ENCODE measurements at places on chromosomes 1 and 21.

- DNase-seq = no peak
These were observed 21.5 kb upstream of the COL11A1 start for GRCh38 chr1:103129796-103130195.

DNA sequence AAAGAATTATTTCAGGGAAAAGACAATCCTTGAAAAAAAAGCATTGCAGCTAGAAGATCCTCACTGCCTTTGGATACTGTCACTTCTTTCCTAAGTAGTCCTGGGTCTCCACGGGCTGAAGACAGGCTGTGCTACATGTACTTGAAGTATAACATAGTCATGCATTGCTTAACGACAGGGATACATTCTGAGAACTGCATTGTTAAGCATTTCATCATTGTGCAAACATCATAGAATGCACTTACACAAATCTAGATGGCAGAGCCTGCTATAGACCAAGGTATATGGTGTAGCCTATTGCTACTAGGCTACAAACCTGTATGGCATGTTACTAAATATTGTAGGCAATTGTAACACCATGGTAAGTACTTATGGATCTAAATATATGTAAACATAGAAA, 54.0 kb downstream of the KIAA0040 start:
- no peak for DNase-seq

DNA sequence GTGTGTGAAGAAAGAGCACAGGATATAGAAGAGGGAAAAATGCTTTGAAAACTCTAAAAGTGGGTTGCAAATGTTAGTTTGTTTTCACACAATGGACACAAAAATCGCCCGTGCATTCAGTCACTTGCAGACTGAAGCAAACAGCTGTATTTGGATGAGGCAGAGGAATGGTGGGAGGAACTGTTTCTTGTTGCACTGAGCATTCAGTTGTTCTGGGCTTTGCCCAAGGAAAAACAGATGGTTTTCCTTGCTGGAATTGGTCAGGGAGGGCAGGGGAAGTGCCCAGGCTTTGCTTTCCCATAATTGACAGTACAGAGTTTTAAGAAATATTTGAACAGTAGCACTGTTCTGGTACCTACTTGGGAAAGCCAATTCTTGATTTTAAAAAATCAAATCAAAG, 19.5 kb upstream of the WARS2 start:
- no peak for DNase-seq

GRCh38 chr1:160488347-160489058, 34.6 kb downstream of the SLAMF6 start:
- no peak for DNase-seq

DNA sequence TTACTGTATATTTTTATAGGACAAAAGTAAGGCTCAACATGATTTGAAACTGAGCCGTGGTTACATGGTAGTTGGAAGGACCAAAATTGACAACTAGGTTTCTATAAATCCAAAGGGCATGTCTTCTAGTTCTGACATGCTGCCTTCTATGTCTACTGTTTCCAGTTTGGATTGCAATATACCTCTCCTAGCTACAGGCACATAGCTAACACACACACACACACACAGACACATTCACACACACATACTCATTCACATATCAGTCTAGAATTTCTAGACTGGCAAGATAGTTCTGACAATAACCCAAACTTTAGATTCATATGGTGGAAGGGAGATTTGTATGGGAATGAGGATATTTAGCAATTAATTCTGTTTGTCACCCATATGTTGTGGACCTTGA, 544.8 kb upstream of the CAMK1G start:
- DNase-seq = no peak

DNA sequence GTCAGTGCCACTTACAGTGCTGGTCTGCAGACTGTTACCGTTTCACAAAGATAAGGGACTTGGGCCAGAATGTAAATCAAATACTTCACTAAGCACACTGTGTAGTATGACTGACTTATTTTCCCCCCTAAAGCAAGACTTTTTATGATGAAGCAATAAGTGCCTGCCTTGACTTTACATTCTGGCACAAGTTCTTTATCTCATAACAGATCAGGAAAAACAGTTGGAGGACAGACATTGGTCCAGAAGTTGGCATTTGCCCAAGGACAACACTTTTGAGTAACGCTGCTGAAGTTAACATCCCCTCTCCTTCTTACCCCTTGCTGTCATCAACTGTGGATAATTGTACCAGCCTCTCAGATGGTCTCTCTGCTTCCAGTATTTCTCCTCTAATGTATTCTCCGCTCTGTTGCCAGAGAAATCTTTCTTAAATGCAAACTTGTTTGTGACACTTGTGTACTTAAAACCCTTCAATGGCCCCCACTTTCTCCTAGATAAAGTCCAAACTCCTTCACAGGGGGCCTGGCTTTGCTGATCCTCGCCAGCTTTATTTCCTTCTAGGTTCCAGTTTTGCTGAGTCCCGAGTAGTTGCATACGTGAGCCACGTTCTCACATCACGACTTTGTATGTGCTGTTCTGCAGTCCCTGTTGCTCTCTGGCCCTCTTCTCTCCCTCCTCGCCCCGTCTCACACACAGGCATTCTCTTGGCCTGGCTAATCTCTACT, 45.7 kb downstream of the S1PR1 start:
- DNase-seq = no peak

- no peak for DNase-seq
These were observed 58.5 kb upstream of the ACTL8 start for GRCh38 chr1:17696417-17697301.

DNA sequence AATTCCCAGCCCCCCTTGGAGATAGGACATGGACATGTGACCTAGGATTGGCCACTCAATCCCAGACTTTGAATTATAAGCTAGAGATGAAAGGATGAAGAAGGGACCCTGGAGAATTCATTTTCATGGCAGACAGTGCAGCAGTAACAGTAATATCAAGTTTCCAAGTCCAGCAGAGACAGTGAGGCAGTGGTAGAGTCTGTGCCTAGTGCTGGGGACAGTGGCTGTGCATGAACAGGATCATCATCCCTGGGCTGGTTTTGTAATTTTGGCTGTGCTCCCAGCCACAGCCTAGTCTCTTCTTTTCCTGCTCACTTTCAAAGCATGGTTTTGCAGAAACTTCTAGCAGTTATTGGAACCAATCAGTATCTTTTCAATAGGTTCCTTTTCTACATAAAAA, 29.6 kb upstream of the CD84 start:
- DNase-seq = no peak

DNA sequence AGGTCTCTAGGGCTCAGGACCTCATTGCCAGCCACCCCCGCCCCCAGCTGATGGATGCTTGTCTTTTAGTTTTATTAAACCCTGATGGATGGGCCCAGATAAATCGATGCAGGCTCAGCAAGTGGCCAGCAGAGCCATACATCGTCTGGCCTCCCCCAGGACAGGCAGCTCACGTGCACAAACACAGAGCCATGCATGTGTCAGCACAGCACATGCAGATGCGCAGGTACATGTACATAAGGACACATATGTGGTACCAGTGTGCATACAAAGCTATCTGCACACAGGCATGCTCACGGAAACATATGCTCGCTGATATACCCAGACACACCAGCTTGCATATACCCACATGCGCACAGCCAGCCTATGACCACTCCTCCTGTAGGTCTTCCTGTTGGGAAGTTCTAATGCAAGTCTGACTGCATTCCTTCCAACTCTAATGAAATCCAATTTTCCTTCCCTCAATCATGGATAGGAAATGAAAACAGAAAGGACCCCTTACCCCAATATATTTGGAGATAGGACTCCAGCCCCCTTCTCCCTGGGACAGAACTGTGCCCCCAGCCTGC, 897 bp downstream of the COL16A1 start:
- no peak for DNase-seq

- no peak for DNase-seq
These were observed 119.0 kb downstream of the SIM2 start for GRCh38 chr21:36817732-36818450.

DNA sequence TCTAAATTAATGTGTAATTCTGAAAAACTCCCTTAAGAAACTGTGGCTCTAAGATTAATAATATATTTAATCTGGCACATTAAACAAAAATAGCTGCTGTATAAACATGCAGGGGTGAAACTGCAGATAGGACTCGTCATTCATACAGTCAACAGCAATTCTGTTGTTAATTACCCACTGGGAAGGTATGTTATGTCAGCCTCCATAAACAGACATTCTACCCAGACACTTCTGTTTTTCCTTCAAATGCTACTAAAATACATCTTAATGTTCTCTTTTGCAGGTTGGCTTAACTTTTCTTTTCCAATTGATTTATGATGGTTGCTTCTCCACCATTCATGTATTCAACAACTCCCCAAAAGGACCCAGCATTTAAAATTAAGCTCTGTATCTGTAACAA, 165.6 kb downstream of the SIPA1L2 start:
- DNase-seq = no peak

- no peak for DNase-seq
These were observed 27.4 kb upstream of the HPDL start for GRCh38 chr1:45299296-45299695.

Data from stimulated activated CD8-positive, alpha-beta memory T cell treated with anti-CD3 and anti-CD28 coated beads, Interleukin-7, amount 100 ng/mL, for 1 hour (primary cell).